GM23248 (cell line): ENCODE measurements at places on chromosomes 2 and 18. TPM values are rescaled to one million over a fixed set of nuclear protein-coding genes. Genes with fewer than 3 reads are reported as not detected.

Gene GKN2
- polyA plus RNA-seq: not detected in 2 replicates

Gene ZNF892
- polyA plus RNA-seq: 0.79 and 1.0 TPM in 2 replicates

Gene DIPK1C
- not detected in 2 replicates for polyA plus RNA-seq

Gene CYBRD1
- 166 and 168 TPM in 2 replicates for polyA plus RNA-seq

Gene CD8B2
- not detected in 2 replicates for polyA plus RNA-seq

Gene PIAS2
- 23.0 and 26.0 TPM in 2 replicates for polyA plus RNA-seq

Gene NOSTRIN
- polyA plus RNA-seq: 0.23 and 0.45 TPM in 2 replicates

Gene CCDC138
- 1.8 and 3.2 TPM in 2 replicates for polyA plus RNA-seq

Gene CELF4
- 0.24 TPM in 1 of 2 replicates, not detected in the other for polyA plus RNA-seq
